ENCODE measurements at places on chromosomes 6 and 20.

DNA sequence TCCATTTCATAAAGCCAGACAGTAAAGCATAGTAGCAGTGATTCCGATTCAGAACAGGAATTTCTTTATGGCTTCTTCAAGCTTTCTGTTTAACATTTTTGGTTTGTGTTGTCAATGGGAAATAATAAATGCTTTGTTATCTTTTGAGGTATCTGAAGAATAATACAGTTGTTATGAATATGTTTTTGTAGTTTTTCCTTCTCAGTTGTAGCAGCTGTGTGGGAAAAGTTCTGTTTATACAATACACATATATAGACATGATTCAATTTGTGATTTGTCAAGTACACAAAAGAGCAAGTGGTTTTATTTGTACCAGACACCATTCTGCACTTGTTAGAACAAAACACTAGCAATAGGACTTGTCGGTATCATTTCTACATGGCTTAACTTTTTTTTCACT, 96.6 kb downstream of the CDYL start:
- no peak for DNase-seq

- DNase-seq, result no peak
Measured at GRCh38 chr6:13796781-13797180, 17.6 kb downstream of the MCUR1 start.

DNA sequence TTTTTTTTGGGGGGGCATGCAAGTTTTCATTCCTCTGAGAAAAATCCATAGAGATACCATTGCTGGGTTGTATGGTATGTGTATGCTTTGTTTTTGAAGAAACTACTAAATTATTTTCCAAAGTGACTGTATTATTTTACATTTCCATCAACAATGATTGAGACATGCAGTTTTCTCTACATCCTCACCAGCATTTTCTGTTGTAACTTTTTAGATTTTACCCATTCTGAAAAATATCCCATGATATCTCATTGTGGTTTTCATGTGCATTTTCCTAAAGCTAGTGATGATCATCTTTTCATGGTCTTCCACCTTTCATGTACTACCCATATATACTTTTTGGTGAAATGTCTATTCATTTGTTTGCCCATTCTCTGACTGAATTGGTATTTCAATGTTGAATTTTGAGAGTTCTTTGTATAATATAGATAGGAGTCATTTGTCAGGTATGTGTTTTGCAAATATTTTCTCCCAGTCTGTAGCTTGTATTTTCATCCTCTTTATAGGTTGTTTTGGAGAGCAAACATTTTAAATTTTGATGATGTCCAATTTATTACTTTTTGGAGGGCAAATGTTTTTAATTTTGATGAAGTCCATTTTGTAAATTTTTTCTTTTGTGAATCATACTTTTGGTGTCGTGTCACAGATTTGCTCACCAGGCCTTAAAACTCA, 827.5 kb upstream of the CITED2 start:
- no peak for DNase-seq

GRCh38 chr20:19742974-19743639, 15.0 kb upstream of the RIN2 start:
- DNase-seq, result no peak

DNA sequence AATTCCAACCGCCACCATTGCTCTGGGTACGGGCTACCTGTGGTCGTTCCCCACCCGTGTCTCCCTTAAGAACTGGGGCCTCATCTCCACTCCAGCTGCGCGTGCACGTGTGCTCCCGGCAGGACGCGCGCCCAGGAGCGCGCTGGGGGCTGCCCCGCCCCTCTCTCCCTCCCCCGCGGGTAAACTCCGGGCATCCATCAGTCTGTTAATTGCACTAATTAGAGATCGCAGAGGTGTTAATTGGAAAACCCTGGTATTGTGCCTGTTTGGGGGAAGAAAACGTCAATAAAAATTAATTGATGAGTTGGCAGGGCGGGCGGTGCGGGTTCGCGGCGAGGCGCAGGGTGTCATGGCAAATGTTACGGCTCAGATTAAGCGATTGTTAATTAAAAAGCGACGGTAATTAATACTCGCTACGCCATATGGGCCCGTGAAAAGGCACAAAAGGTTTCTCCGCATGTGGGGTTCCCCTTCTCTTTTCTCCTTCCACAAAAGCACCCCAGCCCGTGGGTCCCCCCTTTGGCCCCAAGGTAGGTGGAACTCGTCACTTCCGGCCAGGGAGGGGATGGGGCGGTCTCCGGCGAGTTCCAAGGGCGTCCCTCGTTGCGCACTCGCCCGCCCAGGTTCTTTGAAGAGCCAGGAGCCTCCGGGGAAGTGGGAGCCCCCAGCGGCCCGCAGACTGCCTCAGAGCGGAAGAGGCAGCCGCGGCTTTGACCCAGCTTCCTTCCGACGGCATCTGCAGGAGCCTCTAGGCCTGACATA, 14.4 kb downstream of the FOXP4 start:
- DNase-seq, result no peak

- no peak for DNase-seq
Measured at GRCh38 chr6:33633084-33633461, 12.0 kb downstream of the ITPR3 start.

GRCh38 chr6:53199156-53199555, 50.5 kb upstream of the GCM1 start:
- no peak for DNase-seq

DNA sequence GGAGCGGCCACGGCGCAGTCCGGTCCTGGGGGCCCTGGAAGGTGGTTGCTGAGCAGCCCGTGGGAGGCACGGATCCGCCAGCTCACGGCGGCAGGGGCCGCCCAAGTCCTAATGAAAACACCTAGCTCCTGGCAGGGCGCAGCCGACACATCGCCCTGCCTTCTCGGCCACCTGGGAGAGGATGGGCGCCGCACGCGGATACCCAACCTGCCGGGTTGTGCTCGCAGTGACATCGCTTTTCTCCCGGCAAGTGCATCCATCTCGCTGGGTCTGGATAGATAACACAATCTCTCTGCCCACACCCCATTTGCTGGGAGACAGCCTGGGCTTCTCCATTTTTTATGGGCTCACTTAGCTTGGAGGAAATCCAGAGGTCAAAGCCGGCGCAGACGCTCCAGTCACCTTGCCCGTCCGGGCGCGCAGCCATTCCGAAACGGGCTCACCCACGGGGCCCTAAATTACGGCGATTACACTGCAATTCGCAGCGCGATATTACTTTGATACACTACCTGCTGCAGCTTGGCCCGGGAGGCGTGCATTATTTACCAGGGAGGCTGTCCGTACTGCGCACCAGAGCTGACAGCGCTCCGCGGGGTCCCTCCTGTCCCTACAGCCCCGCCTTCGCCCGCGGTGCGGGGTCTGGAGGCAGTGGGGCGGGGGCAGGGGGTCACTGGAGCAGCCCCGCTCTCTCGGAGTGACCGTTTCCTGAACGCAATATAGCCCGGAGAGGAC, 36.2 kb upstream of the CCDC167 start:
- DNase-seq, result no peak

GRCh38 chr20:23782366-23782983, 31.7 kb upstream of the CST1 start:
- no peak for DNase-seq

Data from hippocampal formation (tissue), 2 donors.